Stimulated activated CD4-positive, alpha-beta T cell treated with anti-CD3 and anti-CD28 coated beads, Interleukin-1b, Interleukin-23, amount 100 ng/mL, for 24 hours (primary cell): ENCODE measurements at places on chromosomes 7 and 10.

DNA sequence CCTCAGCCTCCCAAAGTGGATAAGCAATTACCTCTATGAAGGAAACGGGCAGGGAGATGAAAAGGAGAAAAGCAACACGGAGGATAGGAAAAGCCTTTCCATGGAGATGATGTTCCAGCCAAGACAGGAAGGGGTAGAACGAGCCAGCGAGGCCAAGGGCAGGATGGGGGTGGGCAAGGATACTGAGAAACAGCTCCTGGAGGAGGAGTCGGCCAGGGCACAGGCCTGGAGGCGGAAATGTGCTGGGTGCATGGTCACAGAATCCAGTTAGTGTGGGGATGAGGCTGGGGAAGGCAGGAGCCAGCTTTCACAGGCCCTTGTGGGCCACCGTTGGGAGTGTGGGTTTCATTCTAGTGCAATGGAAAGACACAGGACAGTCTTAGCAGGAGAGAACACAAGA is 162.6 kb downstream of the JAZF1 start:
- DNase-seq, result no peak

- DNase-seq, result peak; percentile 28
These were observed at the start of gene GPR158 for GRCh38 chr10:25174461-25175230. Gene GPR158, plus strand, starts transcription at chr10:25175001. Its CDS starts 420 bp downstream, at chr10:25175421.

DNA sequence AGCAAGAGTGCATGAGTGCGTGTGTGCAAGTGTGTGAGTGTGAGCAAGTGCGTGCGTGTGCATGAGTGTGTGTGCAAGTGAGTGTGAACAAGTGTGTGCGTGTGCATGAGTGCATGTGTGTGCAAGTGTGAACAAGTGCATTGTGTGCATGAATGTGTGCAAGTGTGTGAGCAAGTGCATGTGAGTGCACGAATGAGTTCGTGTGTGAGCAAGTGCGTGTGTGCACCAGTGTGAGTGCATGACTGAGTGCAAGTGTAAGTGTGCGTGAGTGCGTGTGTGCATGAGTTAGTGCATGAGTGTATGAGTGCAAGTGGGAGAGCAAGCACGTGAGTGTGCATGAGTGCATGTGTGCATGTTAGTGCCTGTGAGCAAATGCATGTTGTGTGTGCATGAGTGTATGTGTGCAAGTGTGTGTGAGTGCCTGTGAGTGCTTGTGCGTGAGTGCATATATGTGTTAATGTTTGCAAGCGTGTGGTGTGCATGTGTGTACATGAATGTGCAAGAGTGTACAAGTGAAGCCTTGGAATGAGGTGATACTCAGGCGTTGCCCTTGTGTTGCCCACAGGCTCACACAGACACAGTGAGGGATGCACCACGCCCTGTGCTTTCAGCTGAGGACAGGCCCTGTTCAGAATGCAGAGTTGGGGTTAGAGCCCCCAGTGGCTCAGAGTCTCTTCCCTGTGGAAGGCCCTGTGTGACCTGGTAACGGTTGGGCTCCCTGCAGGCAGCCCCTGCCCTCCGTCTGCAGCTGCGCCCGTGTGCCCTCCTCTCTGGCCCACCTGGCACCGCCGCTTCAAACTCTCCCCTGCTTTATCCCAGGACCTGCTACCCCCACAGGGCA is 97.1 kb downstream of the NKX6-2 start:
- DNase-seq, result no peak

DNA sequence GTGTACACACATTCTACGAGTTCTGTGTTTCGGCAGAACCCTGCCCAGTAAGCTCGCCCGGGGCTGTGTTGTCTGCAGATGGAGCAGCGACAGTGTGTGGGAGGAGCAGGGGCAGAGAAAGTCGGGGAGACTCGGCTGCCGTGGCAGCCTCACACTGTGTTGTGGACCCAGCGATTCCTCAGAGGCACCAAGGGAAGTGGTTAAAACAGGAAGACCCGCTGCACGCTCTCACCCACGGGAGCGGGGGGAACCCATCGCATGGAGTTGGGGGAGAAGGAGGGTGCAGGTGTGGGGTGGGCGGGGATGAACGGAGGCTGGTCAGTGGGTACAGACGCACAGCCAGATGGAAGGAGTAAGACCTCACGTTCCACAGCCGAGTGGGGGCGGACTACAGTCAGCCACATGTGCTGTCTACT is 250.2 kb downstream of the ELFN1 start:
- DNase-seq, result no peak

DNA sequence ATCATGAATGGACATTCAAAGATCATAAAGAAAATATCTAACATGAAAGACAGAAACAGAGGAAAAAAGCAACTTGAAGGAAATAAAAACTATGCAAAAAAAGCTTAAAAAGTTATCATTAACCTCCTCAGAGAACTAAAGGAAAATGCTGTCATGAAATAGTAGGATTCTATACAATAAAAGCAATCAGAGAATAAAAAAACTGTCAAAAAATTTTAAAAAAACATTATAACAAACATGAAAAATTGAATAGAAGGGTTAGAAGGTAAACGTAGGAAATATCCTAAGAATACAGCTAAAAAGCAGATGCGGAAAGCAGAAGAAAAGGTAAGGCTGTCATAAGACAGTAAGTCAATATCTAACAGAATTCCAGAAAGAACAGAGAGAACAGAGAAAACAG is 44.8 kb downstream of the SGMS1 start:
- no peak for DNase-seq

- no peak for DNase-seq
These were observed at the start of gene PCDH15 for GRCh38 chr10:54800741-54801421. Gene PCDH15, minus strand, starts transcription at chr10:54801231. Its CDS starts 136,969 bp downstream, at chr10:54664262.

- no peak for DNase-seq
These were observed 71.5 kb upstream of the LRRC17 start for GRCh38 chr7:102841290-102841689.
